ENCODE measurements at places on chromosomes 7 and 10. TPM values are rescaled to one million over a fixed set of nuclear protein-coding genes. Genes with fewer than 3 reads are reported as not detected.

DNA sequence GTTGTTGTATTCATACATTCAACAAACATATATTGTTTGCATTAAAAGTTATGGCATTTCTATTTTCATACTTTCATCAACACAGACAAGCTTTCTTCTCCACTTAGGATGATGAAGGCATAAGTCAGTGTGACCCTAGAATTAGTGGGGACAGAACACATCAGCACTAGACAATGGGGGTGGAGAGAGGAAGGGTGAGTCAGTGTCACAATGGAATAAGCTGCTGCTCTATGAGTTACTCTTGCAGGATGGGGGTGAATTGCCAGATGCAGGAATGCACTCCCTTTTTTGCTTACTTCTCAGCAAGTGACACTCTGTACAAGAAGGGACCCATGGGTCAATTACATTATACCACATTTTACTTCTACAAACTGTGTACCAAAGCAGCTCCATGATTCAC, 74.0 kb downstream of the DGKI start:
- no peak for DNase-seq

DNA sequence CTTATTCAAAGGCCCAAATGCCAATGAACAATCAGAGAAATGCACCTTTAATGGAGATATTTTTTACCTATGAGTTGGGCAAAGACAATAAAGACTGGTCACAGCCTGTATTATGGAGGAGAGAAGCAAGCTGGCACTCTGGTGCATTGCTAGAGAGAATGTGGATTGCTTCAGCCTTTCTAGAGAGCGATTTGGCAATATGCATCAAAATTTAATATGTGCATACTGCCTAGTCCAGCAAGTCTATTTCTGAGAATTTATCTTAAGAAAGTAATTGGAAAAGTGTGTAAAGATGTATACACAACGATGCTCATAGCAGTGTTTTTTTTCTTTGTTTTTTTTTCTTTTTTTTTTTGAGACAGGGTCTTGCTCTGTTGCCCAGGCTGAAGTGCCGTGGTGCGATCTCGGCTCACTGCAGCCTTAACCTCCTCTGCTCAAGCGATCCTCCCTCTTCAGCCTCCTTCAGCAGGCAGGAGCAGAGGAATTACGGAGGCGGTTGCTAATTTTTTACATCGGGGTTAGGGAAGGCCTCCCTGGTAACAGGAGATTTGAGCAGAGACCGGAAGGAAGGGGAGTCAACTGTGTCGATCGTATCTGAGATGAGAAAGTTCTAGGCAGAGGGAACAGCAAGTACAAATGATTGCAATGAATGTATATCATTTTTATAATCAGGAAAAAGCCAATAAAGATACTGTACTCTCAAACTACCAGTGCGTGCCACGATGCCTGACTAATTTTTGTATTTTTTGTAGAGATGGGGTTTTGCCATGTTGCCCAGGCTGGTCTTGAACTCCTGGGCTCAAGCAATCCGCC, 16.4 kb downstream of the KIAA1549 start:
- DNase-seq, result no peak

GRCh38 chr7:139525750-139526149, 2.3 kb downstream of the CLEC2L start:
- DNase-seq, result no peak

GRCh38 chr10:117684672-117685211, 142.2 kb downstream of the EMX2 start:
- DNase-seq, result peak; percentile 34

GRCh38 chr7:133061792-133062191, 20.1 kb downstream of the CHCHD3 start:
- DNase-seq, result no peak

CAMK2B gene
- total RNA-seq, result 98.0 TPM

OGA gene
- 96.3 TPM for total RNA-seq
